Ascending aorta (tissue), 2 donors: ENCODE measurements at places on chromosomes 6 and 20. TPM values are rescaled to one million over a fixed set of nuclear protein-coding genes. Genes with fewer than 3 reads are reported as not detected.
A peak's percentile ranks its signal among the peaks of the same experiment; 100 is the strongest.

DNA sequence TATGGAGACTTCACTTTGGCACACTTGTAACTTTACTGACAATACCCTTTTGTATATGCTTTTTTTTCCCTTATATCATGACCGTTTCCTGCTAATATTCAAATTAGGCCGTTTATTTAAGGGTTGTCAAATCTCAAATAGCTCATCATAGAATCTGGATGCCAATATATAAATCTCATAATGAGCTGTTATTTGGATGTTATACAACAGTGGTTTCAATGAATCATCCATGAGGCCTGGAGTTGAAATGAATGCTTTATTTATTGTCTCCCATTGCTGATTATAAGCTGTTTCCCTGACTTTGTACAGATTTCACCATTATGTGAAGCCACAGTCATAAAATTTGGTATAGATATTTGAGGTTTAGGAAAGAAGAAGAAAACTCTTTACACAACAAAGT is 256.1 kb downstream of the PLCB1 start:
- DNase-seq = no peak

DNA sequence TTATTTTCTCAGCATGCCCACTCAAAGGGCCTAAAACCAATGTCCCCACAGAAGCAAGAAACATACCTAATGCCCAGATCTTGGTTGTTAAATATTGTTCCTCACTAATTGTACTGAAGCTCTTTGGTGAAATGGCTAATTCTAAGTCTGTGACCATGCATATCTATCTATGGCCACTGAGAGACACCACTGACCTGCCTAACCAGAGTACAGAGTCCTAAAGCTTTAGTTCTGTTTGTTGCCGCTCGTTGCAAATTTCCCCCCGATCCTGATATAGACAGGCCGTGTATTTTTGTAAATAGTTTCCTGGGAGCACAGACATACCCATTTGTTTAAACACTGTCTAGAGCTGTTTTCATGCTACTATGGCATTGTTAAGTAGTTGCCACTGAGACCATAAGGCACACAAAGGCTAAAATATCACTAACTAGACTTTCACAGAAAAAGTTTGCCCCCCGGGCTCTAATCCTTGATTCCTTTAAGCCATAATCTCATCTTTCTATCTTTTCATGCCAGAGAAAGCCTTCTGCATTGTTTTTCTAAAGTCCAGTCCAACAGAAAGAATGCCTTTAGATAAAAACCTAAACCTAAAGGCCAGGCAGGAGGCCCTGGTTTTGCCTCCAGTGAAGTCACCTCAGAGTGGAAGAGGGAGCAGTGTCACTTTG is 48.7 kb downstream of the DNAAF9 start:
- DNase-seq = no peak

GRCh38 chr6:16183187-16183664 is 54.3 kb downstream of the MYLIP start:
- no peak for DNase-seq

DNA sequence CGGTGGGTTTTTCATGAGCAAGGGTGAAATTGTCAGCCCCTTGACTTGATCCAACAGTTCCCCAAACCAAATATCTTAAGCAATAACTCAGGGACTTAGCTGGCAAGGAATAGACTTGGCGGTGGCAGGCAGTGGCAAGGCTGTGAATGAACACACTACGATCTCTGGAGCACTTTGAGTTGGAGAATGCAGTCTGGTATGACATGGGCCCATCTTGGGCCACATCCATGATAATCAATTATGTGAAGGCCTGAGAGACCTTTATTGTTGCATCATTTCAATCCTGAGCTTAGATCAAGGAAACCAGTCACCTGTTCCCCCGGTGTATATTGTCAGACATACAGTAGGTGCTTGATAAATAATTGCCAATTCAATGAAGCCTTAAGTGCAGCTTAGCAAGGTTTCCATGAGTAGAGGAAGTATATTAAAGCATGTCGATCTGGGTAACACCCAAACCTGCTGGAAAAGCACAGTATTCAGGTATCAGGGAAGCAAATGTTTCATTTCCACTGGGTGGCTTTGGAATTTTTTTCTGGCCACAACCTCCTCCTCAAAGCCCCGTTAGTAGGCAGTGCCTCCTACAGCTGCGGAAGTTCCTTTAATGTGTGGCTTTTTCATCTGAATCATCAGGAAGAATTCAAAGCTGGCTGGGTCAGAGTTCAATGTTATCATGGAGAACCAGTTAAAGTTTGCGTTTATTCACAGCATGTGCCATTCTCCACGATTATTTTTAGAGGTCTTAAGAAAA is 10.2 kb downstream of the CASS4 start:
- no peak for DNase-seq

- no peak for DNase-seq
Measured at GRCh38 chr6:104459543-104459942, 400.2 kb downstream of the HACE1 start.

- no peak for DNase-seq
Measured at GRCh38 chr6:23533944-23534343, 592.1 kb upstream of the NRSN1 start.

GRCh38 chr20:45049904-45050471 is 50.9 kb downstream of the KCNS1 start:
- DNase-seq = no peak

DNA sequence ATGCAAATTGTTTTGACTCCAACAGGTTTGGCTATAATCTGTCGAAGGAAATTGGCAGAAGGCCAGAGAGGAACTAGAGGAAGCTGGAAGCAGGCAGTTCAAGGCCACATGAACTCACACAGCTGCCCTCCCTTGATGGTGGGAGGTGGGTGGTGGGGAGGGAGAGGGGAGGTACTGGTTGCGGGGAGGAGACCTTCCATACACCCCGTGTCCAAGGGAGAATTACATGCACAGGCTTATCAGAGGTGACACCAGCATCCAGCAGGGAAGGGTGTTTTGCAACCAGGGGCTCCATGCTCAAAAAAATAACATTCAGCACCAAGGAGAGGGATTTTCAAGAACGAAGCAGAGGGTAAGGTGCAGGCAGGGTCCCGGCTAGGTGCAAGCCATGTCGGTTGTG is 9.1 kb downstream of the PRND start:
- DNase-seq = no peak

DNA sequence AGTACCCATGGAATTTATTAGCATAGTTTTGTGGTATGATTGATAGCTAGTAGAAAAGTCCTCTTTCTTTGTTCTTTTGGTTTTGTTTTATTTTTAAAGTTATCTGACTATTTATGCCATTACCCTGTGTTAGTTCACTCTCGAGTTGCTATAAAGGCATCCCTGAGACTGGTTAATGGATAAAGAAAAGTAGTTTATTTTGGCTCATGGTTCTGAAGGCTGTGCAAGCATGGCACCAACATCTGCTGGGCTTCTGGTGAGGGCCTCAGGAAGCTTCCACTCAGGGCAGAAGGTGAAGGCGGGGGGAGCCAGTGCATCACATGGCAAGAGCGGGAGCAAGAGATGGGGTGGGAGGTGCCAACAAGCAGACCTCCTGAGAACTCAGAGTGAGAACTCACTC is 166.5 kb downstream of the MTHFD1L start:
- DNase-seq = no peak

DNA sequence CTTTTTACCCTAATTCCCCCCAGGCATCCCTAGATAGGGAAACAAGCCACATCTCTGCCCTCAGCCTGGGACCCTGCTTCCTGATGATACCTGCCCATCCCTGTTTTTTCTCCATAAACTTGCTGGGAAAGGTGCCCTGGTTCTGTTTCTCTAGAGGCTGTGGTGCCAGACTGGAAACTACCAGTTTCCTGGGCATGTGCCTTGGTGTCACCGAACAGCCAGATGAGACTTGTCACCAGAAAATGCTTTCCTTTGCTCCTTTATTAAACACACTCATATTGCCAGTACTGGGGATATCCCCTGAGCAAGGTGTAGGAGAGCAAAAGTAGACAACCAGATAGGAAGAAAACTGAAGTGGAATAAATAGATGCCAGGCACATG is 16.8 kb downstream of the SRSF3 start:
- peak; percentile 37 for DNase-seq

DNA sequence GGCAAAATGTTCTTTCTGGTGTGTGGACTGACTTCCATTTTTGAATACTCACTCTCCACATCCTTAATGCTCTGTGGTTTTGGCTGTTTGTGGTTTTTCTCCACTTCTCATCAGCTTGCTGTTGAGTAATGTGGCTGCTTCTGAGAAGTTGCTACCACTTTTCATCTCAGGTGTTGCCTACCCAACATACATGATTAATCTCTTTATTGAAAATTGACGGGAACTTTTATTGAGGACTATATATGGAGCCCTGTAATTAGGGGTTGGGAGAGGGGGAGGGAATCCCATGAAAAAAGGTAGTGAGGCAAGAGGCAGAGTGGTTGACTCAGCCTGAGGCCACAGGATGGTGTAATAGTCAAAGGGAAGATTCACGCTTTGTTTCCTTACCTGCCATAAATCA is 17.6 kb downstream of the IL22RA2 start:
- DNase-seq = no peak

DNA sequence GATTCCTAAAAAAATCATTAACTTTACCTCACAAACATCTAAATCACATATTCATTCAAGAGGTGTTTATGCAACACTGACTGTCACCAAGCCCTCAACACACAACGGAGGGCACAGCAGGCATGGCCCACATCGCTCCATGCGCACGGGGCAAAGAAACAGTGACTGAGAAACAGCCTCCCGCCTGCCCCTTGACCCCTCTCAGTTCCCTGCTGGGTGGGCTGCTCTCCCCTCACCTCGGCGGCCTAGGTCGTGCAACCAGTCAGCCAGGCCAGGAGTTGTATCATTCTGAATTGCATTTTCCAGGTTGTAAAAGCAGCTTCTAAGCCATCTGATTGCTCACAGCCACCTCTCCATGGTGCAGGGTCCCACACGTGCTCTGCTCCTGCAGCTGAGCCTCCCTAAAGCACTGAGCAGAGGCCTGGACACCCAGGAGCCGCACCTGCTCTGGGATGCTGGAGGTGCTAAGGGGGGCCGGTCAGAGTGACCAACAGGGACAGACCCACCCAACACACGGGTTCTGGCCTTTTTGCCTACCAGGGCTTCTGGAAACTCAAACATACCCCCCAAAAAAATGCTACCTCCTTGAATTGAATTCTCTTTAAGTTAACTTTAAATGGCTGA is 37.9 kb downstream of the TAF4 start:
- DNase-seq = no peak

DNA sequence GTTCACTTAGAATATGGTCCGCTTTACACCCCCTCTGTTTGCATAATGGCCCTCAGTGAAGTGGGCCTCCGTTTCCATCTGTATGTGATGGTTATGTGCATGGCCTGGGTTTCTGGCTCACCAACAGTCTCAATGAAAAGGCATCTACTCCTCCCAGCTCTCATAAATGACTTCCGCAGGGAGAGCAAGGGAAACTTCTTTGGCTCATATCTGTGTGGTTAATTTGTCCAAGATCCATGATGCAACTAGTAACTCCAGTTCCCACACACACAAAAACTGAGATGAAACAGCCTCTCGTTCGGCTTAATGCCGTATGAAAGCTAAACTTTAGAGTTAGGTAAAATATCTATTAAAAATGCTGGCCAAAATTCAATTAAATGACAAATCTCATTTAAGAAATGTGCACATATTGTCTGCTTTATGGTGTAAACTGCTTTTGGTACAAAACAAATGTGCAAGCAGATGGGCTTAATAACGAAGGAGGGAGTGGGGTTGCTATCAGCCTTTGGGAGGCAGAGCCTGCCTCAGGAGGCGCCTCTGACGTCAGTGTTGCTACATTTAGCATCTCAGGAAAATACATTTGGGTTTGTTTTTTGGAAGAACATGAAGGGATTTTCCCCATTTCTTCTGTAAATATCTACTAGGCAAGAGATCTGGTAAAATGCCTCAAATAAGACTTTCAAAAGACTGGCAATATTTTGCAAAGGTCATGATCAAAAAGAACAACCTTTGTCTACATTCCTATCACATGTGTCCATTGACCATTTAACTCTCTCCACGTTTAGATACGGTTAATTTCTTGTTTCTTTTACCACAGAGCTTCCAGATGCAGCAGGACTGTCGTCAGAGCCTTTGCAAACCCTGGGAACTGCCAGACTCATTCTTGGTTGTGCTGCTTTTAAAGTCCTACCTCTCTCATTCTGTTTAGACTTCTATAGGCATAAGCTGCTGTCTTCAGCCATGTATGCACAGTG is 96.8 kb downstream of the ARMC2 start:
- DNase-seq = peak; percentile 80

ENPP3 gene
- not detected for total RNA-seq

SLC35D3 gene
- not detected for total RNA-seq

SYCP2 gene
- total RNA-seq = 60.9 TPM

RNF114 gene
- 77.0 TPM for total RNA-seq
